ENCODE measurements at places on chromosomes 2 and 18.

GRCh38 chr2:169363560-169364150, 1.3 kb upstream of the LRP2 start:
- DNase-seq = no peak

- no peak for DNase-seq
Measured at GRCh38 chr2:165563468-165564225, 94.1 kb downstream of the CSRNP3 start.

DNA sequence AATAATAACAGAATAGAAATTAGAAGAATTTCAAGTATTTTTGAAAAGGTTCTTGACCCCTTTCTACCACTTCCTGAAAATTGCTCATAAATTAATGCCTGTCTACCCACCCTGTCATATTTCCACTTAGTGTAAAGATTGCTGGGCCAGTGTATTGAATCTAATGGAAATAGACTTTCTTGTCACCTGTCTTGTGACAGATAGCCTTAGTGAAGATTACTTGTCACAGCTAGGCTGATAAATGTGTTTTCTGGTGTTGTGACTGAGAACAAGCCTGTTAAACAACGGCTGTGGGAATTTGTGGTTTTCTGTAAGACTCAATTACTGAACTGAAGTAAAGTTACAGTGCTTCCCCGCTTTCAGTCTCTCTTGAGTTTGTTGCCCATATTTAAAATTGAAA, 37.0 kb downstream of the PIK3C3 start:
- DNase-seq = no peak

DNA sequence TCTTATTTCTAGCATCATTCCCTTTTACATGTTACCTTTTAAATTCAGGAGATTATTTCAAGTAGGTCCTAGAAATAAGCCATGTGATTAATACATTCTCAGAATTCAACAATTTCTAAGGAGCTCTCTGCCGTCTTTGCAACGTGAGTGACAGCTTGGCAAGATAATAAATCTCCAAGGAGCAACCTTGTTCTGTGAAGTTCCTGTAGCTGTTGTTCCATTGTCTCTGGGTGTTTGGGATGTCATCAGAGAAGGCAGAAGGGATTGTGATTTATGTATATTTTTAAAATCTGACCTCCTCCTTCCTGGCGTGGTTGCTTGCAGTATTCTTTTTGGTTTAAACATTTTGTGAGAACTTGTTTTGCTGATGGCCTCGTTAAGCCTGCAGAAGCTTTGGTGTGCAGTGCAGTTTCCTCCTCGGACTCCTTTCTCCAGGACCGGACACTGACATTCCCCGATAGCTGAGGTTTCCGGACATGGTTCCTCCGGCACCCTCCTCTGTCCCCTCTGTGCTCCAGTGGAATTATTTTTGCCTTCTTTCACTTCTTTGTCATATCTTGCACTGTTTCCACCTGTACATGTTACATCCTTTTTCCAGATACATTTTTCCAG, 33.7 kb downstream of the RAMP1 start:
- DNase-seq = no peak

DNA sequence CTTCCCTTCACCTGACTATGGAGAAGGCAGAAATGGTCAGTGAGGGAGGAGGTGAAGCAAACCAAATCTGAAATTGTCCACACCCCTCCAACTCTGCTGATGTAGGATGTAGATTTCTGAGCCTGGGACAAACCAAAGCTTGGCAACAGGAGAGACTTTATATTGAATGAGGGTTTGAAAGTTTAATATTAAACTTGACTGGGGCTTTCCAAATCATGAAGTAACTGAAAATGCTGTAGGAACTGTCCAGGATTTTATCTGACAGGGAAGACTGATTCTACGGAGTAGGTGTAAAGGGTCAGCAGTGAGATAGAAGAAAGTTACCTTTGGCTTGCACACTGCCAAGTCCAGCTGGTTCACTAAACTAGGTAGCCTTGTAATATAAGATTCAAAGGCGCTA, 194.5 kb downstream of the TDRD15 start:
- DNase-seq = no peak

- no peak for DNase-seq
Measured at GRCh38 chr2:28271231-28271918, 121.3 kb upstream of the FOSL2 start.

DNA sequence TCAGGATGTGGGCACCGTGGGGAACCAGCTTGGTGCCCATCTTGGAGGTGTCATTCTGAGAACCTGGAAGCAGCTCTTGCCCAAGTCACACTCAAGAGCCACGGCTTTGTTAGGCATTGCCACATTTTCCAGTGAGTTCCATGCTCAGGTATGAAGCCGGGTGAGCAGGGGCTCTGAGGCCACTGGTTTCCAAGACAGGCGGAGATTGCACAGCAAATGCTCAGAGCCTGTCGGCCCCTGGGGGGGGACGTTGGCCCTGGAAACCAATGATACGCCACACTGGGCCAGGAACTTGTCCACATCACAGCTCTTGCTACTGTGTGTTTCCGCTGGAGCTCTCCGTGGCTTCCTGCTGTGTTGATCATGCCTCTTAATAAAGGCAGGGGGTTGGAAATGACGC, 52.5 kb upstream of the SALL3 start:
- no peak for DNase-seq

DNA sequence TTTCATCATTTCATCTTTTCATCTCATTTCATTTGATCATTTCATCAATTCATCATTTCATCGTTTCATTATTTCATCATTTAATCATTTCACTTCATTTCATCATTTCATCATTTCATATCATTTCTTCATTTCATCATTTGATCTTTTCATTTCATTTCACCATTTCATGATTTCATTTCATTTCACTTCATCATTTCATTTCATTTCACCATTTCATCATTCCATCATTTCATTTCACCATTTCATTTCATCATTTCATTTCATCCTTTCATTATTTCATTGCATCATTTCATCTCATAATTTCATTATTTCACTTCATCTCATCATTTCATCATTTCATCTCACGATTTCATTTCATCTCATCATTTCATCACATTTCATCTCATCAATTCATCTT, 127.8 kb downstream of the ANKRD30BL start:
- no peak for DNase-seq

- DNase-seq = no peak
Measured at GRCh38 chr2:156125018-156125417, 207.5 kb downstream of the NR4A2 start.

DNA sequence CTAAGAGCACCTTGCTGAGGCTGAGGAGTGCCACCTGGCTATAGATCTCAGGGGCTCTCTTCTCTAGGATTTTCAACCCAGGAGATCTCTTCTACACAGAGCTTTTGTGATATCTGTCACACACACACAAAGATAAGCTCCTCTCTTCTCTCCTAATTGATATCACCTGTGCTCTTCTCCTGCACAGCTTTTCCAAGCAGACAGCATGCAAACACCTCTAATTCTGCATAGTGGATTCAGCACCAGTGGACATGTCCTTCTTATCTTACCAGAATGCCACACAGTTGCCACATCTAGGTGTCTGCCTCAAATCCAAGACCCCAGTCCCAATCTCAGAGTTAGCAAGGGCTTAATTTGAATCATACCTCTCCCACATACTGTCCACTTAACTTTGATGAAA, 43.9 kb downstream of the LRATD1 start:
- DNase-seq = no peak

- DNase-seq = no peak
Measured at GRCh38 chr18:45835057-45835636, 9.7 kb downstream of the SIGLEC15 start.

GRCh38 chr2:222753251-222753824, 81.9 kb downstream of the MOGAT1 start:
- DNase-seq = no peak

- no peak for DNase-seq
Measured at GRCh38 chr18:48121752-48122151, 191.3 kb upstream of the SMAD2 start.

- DNase-seq = no peak
Measured at GRCh38 chr2:159564081-159564480, 52.3 kb downstream of the BAZ2B start.

GRCh38 chr2:192043216-192043870, 151.4 kb downstream of the TMEFF2 start:
- no peak for DNase-seq

DNA sequence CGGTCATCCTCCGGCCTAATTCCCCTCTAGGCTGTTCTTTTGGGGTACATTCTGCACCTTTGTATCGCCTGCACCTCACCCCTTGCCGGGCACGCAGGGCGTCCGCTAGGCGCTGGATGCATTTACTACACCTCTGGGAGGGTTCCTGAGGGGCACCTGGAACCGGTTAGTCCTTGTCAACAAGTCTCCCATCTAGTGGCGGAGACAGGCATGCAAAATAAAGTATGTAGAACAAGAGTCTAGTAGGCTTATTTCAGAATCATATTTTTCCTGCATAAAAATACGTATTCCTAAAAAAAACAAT, 705 bp upstream of the TEX261 start:
- DNase-seq = no peak

GRCh38 chr2:127552846-127553245, 17.4 kb downstream of the MYO7B start:
- DNase-seq = no peak

DNA sequence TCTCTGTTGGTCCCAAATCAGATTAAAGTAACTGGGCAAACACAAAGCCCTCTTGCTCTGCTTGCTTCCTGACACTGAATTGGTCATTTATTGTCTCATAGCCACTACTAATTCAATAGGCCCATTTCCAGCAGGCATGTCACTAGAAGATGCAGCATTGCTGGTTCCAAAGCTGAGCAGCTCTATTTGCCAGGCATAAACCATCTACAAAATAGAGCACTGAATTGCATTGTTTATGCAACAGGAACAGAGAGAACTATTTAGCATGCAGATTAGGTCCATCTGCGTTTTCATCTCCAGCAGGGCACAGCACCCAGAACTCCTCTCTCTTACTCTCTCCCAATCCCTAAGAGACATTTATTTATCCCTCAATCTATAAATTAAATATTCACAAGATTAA, 227.6 kb downstream of the SUCLG1 start:
- no peak for DNase-seq

- no peak for DNase-seq
Measured at GRCh38 chr2:240425697-240426096, 9.8 kb upstream of the GPC1 start.

DNA sequence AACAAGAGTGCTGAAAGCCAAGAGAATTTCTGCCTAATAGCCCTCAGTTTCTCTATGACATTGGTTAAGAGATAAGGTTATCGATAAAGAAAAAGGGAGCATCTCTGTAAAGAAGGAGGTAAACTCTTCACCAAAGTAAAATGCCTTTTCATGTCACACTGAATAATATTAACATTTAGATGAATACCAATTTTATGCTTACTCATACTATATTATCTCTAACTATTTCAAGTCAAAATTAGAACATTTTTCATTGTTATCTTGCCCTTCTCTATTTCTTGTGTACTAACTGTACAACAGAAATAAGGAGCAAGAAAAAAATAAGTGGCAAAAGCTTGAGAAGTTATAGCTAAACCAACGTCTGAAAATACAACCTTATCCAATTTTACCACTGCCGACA, 127.5 kb downstream of the EXOC6B start:
- DNase-seq = no peak

GRCh38 chr2:132415256-132415914, 1.2 kb upstream of the GPR39 start:
- DNase-seq = no peak

- DNase-seq = no peak
Measured at GRCh38 chr2:232342635-232343565, 35.7 kb upstream of the ALPP start.

DNA sequence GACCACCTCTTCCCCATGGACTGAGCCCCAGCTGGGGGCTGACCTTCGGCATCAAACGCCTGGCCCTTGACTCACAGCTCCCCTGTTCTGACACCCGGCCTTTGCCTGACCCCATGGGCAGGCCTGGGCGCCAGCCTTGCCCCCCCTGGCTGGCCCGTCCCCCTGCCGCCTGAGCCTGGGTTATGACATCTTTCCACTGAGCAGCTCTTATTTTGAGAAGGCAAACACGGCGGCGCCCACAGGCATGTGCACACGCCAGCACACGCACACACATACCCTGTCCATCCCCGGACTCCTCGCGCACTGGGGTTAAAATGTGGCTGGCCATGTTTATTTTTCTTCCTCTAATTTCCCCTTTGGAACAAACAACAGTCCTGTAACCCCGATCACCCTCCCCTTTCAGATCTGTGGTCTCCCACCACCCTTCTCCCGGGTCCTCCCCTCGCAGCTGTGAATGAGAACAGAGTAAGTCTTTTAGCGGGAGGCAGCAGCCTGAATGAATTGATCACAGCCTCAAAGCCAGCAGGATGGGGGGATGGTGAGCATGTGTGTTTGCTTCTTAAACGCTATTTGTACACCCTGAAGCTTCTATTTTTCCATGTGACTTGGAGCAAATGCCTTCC, 11.8 kb upstream of the ATOH8 start:
- no peak for DNase-seq

DNA sequence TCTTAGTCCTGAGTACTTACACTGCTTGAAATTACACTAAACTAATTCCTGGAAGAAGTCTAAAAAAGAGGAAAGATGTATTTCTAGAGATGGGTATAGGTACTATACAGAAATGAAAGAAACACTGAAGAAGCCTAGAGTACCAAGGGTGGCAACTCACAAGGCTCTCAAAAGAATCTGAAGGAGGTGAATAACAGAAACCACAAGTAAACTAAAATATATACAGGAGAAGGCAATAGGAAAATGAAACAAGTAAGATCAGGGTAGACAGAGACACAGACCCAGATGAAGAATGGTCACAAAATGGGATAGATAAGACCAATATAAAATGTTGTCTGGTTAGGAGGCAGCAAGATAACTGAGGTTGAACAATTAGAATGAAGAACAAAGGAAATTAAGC, 59.9 kb downstream of the USP37 start:
- no peak for DNase-seq

GRCh38 chr2:46267616-46268015, 29.6 kb upstream of the EPAS1 start:
- DNase-seq = no peak

- no peak for DNase-seq
Measured at GRCh38 chr2:55883357-55883756, 40.2 kb downstream of the EFEMP1 start.

GRCh38 chr2:64017811-64018700, 1.2 kb downstream of the VPS54 start:
- DNase-seq = no peak

GRCh38 chr18:10878703-10879102, 270.7 kb downstream of the PIEZO2 start:
- no peak for DNase-seq

- no peak for DNase-seq
Measured at GRCh38 chr2:144459937-144460336, 60.0 kb downstream of the ZEB2 start.

- DNase-seq = no peak
Measured at GRCh38 chr18:50871846-50872245, 7.1 kb upstream of the ME2 start.

DNA sequence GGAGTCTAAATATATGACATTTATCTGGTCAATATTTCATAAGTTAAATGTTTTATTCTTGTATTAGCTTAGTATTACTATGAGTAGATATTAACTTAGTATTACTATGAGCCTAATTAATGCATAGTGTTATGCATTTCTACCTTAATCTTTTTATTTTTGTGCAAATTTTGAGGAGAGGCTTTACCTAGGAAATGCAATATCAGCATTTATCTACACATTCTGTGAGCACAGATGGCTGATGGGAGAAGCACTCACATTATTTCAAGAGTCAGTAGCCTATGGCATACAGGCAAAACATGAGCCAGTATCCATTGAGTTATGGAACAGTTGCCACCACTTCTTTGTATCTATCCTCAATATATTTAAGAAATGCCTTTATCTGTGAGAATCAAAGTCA, 404.6 kb upstream of the KCNJ3 start:
- no peak for DNase-seq

Data from Panc1 (cell line).